ENCODE measurements at places on chromosomes 7 and 10. TPM values are rescaled to one million over a fixed set of nuclear protein-coding genes. Genes with fewer than 3 reads are reported as not detected.

ELFN1 gene
- total RNA-seq, result 1.6 TPM

SMO gene
- total RNA-seq, result 2.3 TPM

DGKI gene
- total RNA-seq, result 11.3 TPM

C10orf62 gene
- not detected for total RNA-seq

FGL2 gene
- 0.86 TPM for total RNA-seq

SFXN4 gene
- 13.0 TPM for total RNA-seq
